ENCODE measurements at places on chromosomes 6 and 20. TPM values are rescaled to one million over a fixed set of nuclear protein-coding genes. Genes with fewer than 3 reads are reported as not detected.

Gene GNMT
- total RNA-seq, result not detected

DNA sequence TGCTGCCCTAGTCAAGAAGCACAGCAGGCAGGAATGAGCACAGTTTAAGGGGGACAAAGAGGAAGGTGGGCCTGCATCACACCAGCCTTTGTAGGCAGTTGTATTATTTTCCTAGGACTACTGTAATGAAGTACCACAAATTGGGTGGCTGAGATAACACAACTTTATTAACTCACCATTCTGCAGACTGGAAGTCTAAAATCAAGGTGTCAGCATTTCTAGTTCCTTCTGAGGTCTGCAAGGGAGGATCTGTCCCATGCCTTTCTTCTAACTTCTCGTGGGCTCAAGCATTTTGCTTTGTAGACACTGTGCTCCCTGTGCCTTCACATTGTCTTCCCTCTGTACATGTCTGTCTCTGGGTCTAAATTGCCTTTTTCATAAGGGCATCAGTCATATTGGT lies 488.5 kb upstream of the JARID2 start:
- no peak for DNase-seq

- no peak for DNase-seq
Observed at GRCh38 chr6:156430386-156430785, 346.8 kb upstream of the ARID1B start.

DNA sequence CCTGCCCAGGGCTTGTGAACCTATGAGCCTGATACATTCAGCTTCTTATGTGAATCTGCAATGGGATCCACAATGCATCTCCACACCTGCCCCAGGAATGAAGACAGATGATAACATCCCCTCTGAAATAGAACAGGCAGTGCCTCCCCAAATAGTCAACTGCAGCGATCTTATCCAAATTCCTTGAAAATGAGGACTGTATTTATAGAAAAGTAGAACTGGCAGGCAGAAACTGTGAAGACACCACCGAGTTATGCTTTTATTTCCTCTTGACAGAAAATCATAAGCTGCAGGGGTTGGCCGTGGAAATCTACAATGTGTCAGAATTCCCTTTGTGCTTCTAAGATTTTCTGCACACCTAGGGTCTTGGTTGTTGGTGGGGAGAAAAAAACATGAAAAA lies 270.3 kb downstream of the TBC1D7 start:
- no peak for DNase-seq

Gene PI16
- total RNA-seq, result 33.5 TPM

- DNase-seq, result no peak
Observed at GRCh38 chr20:43241057-43241702, 51.5 kb upstream of the PTPRT start.

Gene FAXC
- total RNA-seq, result not detected

Gene TSPO2
- total RNA-seq, result not detected

DNA sequence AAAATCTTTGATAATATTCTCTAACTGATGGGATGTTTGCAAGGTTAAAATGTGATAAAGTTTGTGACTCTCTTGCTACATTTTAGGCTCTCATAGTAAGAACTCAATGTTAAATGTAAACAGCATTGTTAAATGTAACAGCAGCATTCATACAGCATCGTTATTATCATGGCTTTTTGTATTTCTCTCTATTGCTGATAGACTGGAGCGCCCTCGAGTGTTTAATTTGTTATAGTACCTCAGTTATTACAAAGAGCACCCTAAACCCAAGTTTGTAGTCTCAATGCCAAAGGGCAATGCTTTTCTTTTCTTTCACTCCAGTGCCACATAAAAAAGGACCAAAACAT lies 14.9 kb upstream of the TTPAL start:
- DNase-seq, result no peak

- DNase-seq, result no peak
Observed at GRCh38 chr20:61949714-61950640, 115.7 kb downstream of the TAF4 start.

Gene TGM3
- not detected for total RNA-seq

DNA sequence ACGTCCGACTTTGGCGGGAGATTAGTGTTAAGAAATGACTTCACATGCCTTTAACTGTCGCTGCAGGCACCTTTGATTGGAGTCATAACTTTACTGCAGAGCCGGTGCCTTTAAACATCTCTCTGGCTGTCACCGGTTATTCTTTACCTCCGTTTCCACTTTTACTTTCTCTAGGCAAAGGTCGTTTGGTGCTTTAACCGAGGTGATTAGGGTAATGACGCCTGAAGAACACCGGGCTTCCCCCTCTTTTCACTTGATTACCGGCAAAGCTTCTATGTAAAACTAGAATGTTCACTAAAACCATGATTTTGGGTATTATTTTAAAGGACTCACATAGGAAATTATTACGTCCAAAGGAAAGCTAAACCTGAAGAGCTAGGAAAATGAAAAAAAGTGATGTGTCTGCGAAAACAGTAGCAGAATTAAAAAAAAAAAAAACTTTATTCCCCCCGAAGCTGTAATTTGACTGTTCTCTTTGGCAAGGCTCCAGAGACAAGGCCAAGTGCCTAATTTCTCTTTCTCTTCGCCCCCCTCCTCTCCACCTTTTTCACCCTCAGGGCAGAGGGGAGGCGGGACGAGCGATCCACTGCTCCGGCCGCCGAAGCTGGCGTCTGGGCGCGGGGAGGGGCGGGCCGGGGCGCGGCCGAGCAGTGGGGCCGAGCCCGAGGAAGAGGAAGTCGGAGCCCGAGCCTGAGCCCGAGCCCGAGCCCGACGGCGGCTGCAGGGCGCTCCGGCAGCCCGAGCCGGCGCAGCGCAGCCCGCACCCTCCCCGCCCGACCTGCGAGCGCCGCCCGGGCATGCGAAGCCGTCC lies at the start of gene PLEKHG1:
PLEKHG1 (plus strand) TSS at position 687 of the 811 bp plus-strand sequence. CDS start 133,797 bp downstream, outside the sequence.
- DNase-seq, result peak; percentile 82

DNA sequence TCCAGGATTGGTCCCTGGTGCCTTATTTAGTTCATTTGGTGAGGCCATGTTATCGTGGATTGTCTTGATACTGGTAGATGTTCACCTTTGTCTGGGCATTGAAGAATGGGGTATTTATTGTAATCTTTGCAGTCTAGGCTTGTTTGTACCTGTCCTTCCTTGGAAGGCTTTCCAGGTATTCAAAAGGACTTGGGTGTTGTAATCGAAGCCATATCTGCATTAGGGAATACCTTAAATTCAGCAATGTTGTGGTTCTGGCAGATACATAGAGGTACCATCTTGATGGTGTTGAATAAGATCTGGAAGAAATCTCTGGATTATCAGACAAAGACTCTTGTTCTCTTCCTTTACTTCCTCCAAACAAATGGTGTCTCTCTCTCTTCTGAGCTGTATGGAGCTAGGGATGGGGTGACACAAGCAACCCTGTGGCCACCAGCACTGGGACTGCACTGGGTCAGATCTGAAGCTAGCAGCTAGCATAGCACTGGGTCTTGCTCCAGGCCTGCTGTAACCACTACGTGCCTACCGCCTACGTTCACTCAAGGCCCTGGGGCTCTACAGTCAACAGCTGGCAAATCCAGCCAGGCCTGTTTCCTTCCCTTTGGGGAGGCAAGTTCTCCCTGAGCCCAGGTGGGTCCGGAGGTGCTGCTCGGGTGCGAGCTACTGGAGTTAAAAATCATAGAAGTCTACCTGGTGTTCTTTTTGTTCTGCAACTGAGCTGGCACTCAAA lies 261.1 kb upstream of the CITED2 start:
- no peak for DNase-seq

All from ascending aorta (tissue), 2 donors.